Epithelial cell of proximal tubule (primary cell): ENCODE measurements at places on chromosomes 12 and 14. TPM values are rescaled to one million over a fixed set of nuclear protein-coding genes. Genes with fewer than 3 reads are reported as not detected.

Gene LYZ
- not detected in 2 replicates for total RNA-seq

Gene ST8SIA1
- total RNA-seq = 1.0 TPM in 1 of 2 replicates, not detected in the other

Gene CPSF6
- total RNA-seq = 19.7 and 40.2 TPM in 2 replicates

Gene TSHR
- not detected in 2 replicates for total RNA-seq

Gene DTX1
- not detected in 2 replicates for total RNA-seq

Gene MGST1
- total RNA-seq = 49.4 and 130 TPM in 2 replicates

Gene KLRG1
- 0.65 and 1.2 TPM in 2 replicates for total RNA-seq

Gene CLEC4D
- not detected in 2 replicates for total RNA-seq

Gene RNU7-1
- not detected in 2 replicates for total RNA-seq

Gene RIPK3
- total RNA-seq = 6.4 and 7.6 TPM in 2 replicates
